ENCODE measurements at places on chromosomes 12 and 14.
A peak's percentile ranks its signal among the peaks of the same experiment; 100 is the strongest.

- DNase-seq = no peak
Measured at GRCh38 chr12:76010732-76011458, 20.7 kb downstream of the PHLDA1 start.

GRCh38 chr12:98793121-98793520 lies 148.0 kb downstream of the APAF1 start:
- DNase-seq = no peak

- DNase-seq = no peak
Measured at GRCh38 chr12:102399653-102400052, 80.7 kb downstream of the IGF1 start.

- DNase-seq = no peak
Measured at GRCh38 chr12:59632408-59632807, 36.6 kb downstream of the SLC16A7 start.

- no peak for DNase-seq
Measured at GRCh38 chr14:62373944-62374343, 611.7 kb downstream of the SNAPC1 start.

- no peak for DNase-seq
Measured at GRCh38 chr12:123971449-123971769, 1.2 kb downstream of the CCDC92 start.

DNA sequence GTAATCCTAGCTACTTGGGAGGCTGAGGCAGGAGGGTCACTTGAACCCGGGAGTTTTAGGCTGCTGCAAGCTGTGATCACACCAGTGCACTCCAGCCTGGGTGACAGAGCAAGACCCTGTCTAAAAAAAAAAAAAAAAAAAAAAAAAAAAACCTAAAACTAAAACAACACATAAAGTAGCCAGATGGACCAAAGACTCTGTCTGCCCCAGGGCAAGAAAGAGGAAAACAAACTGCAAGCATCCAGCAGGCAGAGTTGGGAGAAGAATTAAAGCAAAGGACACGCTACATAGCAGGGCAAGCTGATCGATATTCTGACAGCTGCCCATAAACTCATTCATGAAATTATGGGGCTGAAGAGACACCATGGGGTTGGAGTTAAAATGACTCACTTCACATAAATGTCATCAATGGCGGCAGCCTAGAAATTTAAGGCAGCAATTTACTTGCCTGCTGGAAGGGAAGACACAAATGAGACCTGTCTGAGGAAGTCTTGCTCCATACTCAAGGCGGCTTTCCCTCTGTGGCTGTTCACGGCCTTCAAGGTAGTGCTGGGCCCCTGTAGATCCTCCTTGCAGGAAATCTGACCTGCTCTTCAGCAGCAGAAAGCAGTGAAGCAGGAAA lies 259.1 kb upstream of the FKBP4 start:
- DNase-seq = no peak

DNA sequence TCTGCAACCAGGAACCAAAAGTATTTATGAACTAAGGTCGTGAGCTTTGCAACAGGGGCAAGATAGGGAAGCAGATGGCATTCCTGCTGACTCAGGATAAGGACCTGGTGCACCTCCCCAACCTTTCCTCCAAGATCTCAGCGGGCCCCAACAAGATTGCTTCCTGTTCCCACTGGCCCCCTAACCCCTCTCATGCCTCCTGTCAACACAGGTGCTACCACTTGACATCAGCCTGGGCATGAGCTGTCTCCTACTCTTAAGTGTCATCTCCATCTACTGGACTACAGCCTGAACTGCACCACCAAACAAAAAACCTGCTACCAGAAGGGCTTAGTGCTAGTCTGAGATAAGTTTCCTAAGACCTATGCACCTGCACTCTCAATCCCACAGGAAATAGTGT lies 32.7 kb downstream of the MED6 start:
- peak; percentile 38 for DNase-seq

- no peak for DNase-seq
Measured at GRCh38 chr12:88782351-88782750, 202.1 kb upstream of the KITLG start.

GRCh38 chr14:94009767-94010166 lies 12.7 kb downstream of the CCDC197 start:
- no peak for DNase-seq

GRCh38 chr14:103296987-103297386 lies 37.0 kb upstream of the EIF5 start:
- no peak for DNase-seq

- no peak for DNase-seq
Measured at GRCh38 chr12:109890620-109891170, 9.4 kb upstream of the TCHP start.

DNA sequence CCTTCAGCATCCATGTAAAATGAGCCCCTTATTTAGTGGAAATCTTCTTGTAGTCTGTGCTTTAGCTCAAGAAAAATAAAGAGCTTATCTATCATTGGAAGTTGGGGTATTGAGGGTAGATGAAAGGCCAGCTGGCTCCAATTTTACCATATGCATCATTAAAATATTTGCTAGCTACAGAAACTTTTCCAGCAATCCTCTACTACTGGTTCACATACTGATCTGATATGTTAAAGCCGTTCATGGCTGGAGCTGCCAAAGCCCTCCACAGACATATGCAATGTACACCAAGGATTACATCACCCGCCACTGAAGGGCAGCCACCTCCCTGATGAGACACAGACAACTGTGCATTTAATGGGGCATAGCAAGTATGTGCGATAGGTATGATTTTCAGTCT lies 1205.3 kb downstream of the GALC start:
- DNase-seq = no peak

GRCh38 chr12:113077859-113078255 lies 21.3 kb downstream of the DTX1 start:
- DNase-seq = no peak

DNA sequence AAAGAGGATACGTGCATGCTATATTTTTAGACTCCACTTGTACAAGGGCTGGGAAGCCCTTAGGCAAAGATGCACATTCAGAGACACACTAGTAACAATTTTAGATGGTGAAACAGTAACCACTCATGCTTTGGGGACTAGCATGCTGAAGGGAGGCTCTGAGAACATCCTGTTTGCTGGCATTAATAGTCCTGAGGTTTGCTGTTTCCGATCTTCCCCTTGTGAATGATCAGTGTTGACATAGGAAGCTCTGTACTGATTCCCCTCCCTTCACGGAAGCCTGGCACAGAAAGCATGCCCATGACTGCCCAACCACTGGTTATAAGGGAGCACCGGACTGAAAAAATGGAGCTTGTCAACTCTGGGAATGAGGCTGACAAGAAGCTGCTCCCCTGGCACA lies 164.6 kb downstream of the GCH1 start:
- no peak for DNase-seq

GRCh38 chr14:105140581-105140980 lies 28.0 kb downstream of the JAG2 start:
- DNase-seq = no peak

DNA sequence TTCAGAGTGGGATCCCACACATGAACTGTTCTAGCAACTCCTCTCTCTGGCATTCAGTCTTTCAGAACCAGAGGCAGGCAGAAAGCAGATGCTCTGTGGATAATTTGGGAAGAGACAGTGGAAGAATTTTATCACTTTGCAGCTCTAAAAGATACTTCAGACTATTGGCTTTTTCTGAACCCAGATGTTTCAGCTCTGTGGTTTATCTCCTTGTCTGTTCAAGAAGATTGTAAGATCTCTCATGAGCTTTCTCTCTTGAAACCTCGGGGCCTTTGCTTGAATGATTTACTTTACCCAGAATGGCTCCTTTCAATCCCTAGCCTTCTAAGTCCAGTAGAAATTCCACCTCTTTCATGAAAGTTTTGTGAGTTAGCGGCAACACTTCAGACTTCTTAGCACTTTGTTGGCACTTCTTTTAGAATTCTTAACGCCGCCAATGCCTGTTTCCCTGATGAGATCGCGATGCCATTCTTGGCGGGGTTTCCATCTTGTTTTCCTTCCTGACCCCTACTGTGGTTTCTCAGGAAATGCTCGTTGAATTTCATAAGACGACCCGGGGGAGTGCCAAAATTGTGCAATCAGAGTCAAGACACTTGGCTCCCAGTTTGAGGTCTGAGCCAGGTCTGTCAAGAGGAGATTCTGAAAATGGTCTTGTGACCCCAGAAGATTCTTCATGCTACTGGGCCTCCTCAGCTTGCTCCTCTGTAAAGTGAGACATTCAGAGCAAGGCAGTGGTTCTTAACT lies 107.0 kb upstream of the PRICKLE1 start:
- DNase-seq = no peak

GRCh38 chr12:57939291-57939690 lies 2.1 kb upstream of the ATP23 start:
- DNase-seq = no peak

DNA sequence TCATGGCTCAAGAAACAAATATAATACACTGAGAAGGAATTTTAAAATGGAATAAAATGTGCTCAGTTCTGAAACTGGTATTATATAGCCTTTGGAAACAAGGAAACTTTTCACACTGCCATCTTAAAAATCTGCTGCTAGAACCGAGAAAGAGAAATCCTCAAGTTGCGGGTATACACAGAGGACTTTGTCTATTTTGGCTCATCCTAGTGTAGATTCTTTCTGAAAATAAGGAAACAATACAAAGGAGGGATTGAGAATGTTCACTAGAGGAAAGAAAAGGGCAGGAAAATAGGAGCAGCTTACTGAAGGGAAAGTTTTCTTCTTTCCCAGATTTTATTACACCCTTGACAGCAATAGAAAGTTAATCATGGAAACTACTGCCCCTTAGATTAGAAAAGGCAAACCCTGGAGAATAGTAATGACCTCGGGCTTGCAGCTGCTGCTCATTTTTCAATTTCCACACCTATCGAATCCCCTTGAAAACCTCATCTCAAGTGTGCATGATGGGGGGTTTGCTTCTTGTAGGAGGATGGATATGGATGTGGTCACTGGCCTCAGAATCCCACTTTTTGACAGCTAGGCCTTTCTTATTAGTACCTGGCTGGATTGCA lies 104.6 kb downstream of the DAAM1 start:
- no peak for DNase-seq

DNA sequence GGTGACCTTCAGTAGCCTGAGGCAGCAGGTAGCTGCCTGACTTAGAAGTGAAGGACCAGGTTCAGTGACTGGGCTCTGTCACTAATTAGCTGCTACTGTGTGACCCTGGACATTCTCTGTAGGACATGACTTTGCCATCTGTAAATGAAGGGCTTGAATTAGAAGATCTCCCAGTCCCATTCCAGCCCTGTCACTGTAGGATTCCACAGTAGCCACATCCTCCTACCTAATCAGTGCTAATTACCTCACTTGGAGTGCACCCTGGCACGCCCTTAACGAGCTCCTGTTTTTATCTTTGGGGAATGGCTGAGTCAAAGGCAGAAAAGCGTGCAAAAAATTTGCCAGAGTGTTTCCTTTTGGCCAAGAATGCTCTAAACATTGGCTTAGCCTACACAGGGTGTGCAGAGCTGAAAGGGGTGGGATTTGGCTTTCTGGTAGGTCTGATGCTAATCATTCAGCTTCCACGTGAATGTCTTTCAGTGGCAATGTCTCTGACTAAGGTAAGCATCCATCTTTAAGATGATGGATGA lies 6.8 kb downstream of the NTF3 start:
- no peak for DNase-seq

GRCh38 chr12:132144810-132145168 lies 532 bp downstream of the NOC4L start:
- DNase-seq = no peak

GRCh38 chr12:132724506-132725241 lies 14.0 kb downstream of the PGAM5 start:
- DNase-seq = no peak

- no peak for DNase-seq
Measured at GRCh38 chr14:99841436-99842071, 48.3 kb downstream of the EML1 start.

- DNase-seq = no peak
Measured at GRCh38 chr12:106429636-106430035, 72.1 kb downstream of the POLR3B start.

DNA sequence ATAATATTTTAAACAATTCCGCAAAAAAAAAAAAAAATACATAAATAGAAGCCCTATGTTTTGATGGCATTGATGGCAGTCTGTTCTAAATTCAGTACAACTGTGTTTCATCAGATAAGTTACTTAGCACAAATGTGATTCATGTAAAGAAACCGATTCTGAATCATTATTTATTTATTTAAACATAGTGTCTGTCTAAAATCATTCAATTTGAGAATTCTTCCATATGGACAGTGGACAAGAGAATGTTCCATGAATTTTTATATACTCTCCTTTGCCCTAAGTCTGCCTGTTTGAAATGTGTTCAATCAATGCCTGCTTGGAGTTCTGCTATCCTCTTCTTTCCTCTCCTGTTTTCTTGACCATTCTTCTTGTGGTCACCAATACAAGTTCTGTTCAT lies 126.5 kb downstream of the PDE3A start:
- DNase-seq = no peak

- no peak for DNase-seq
Measured at GRCh38 chr14:22713631-22713950, 52.9 kb upstream of the OXA1L start.

DNA sequence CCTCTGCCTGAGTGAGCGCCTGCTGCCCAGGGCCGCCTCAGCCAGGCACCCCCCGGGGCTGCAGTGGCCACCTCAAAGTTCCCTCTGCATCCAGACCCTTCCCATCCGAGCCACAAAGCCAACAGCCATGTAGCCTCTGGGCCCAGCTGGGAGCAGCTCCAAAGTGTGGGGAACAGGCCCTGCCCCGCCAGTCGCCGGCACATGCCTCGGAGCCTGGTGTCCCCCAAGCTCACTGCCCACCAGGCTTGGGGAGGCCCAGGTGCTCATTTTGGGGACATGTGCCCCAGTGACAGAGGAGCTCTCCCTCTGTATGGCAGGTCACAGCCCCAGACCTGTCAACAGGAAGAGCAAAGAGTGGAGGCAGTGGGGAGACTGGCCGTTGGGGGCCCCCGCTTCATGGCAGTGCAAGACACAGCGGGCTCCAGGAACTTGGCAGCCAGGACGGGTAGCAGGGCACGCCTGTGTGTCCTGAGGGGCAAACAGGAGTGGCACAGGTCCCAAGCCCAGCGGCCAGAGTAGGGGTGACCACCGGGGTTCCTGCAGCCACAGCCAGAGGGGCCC lies 29.9 kb downstream of the JAG2 start:
- no peak for DNase-seq

GRCh38 chr14:97975216-97975615 lies 1178.0 kb downstream of the VRK1 start:
- no peak for DNase-seq

DNA sequence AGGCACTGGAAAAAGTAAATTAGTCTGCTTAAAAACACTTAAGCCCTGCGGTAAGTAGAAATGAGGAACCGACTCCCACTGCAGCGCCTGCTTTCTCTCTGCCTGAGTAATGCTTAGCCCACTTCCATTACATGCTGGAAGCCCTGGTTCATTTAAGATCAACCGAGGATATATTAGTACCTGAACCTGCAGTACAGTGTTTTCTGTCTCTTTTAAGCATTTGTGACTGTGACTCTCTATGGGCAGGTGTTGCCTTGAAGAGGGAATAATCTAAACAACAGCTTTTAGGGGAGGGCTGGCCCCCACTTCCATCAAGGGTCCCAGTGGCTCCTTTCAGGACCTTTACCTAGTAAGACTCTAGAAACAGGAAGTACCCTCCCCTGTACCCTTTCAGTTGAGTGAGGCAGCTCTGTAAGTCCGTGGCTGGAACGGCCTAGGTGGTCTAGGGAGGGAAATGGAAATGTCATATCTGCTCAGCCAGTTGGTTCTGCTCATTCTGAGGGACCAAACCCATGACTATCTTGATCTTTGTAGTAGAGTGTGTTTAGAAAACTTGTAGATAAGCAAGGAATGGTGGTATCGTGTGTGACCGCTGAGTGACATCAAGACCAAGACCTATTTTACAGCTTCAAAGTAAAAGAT lies 56.2 kb downstream of the FNTB start:
- no peak for DNase-seq
